ENCODE measurements at places on chromosomes 16 and 17. TPM values are rescaled to one million over a fixed set of nuclear protein-coding genes. Genes with fewer than 3 reads are reported as not detected.
A peak's percentile ranks its signal among the peaks of the same experiment; 100 is the strongest.

Gene TLE7
- total RNA-seq, result not detected

Gene TEKT5
- total RNA-seq, result not detected

Gene TSNAXIP1
- 0.62 TPM for total RNA-seq

DNA sequence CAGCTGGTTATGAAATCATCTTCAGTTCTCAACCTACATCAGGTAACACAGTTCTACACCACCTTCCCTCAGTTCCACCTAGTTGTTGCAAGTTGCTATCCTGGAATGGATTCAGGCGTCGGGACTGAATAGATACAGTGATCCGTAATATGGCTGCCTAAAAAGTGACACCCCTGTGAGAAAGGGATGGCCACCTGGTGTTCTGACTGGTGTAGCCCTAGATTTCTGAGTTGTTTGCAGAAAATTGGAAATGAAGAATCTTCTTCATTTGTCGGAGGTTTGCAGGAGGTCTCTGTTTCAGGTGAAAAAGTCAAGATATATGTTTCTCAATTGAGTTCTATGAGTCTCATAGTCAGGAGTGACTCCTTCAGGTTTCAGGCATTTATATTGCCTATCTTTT is 225.8 kb upstream of the ELAC2 start:
- no peak for DNase-seq
- no peak overlapping the region for H3K4me3 ChIP-seq
- H3K36me3 ChIP-seq, result no peaks in the 10 kb centered on the region
- no peak overlapping the region for H3K27ac ChIP-seq

DNA sequence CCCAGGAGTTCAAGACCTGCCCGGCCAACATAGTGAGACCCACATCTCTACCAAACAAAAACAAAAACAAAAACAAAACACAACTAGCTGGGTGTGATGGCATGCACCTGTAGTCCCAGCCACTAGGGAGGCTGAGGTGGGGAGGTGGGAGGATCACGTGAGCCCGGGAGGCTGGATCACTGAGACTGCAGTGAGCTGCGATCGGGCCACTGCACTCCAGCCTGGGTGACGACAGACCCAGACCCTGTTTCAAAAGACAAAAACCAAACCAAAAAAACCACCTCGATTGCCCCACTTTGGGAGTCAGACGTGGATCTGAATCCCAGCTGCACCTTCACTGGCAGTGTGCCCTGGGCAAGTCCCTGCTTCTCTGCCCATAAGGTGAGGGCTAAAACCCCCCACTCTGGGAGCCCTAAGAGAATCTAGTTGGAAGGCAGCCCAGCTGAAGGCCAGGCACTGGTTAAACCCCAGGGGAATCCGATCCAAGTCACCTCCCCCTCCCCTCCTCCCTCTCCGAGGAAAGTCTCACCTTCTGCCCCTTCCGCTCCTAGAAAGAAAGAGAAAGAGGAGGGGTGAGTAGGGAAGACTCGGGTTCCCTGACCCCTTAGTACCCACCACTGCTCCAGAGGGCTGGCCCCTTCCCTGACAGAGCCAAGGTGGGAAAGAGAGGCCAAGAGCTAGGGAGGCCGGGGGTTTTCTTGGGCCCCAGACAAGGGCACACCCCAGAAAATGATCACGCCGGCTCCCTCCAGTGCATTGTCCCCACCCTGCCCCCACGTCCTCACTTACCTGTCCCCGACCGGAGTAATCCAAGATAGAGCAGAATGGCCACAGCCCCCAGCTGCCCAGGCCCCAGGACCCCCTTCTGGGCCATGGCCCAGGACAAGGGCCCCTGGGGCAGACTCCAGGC is 647 bp downstream of the PRSS8 start:
- no peaks in the 10 kb centered on the region for H3K36me3 ChIP-seq
- H3K4me1 ChIP-seq, result peaks cover 4% of the 10 kb centered on the region
- H3K27ac ChIP-seq, result no peak overlapping the region
- no peak overlapping the region for H3K4me3 ChIP-seq
- no peaks in the 10 kb centered on the region for H3K27me3 ChIP-seq

- no peaks in the 10 kb centered on the region for H3K27me3 ChIP-seq
- H3K4me3 ChIP-seq, result peak overlapping the region; percentile 99
- DNase-seq, result no peak
- peak overlapping the region; percentile 99 for H3K27ac ChIP-seq
Observed at GRCh38 chr17:38872671-38873385, 3.0 kb downstream of the LASP1 start.

DNA sequence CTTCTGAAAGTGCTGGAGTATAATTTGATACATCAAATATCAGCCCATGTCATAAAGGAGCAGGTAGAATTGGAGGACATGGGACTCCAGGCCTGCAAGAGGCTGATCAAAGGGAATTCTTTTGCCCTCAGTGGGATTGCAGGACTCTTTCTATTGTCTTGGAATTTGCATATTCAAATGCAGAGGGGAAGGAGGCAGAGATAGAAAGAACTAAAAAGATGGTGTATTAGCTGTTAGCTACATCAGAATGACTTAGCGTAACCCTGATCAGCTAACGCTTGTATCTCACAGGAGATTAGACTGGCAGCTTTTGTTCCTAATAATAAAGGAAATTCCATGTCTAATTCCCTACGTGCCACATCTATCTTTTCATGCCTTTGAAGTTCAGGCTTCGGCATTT is 1014.7 kb upstream of the RBFOX1 start:
- no peak overlapping the region for H3K27ac ChIP-seq
- no peak for DNase-seq
- H3K27me3 ChIP-seq, result no peaks in the 10 kb centered on the region
- H3K4me1 ChIP-seq, result no peaks in the 10 kb centered on the region
- H3K4me3 ChIP-seq, result no peak overlapping the region
- no peaks in the 10 kb centered on the region for H3K36me3 ChIP-seq

DNA sequence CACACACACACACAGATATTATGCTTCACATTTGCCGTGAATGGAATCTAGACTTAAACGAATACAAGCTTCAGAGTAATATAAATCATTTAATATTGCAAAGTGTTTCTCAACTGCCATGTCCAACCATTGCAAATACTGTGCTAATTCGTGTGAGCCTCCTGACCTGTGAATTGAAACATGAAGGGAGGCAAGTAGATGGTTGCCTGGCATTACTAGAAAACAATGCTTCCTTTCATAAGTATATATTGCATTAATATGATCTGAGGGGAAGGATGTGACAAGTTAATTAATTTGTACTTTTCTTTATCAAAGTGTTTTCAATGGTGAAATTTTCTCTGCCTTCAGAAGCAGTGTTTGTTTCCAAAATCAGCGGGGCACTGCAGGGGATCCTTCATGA is 25.7 kb upstream of the GPR139 start:
- H3K36me3 ChIP-seq, result no peaks in the 10 kb centered on the region
- H3K4me1 ChIP-seq, result no peaks in the 10 kb centered on the region
- H3K27ac ChIP-seq, result no peak overlapping the region
- DNase-seq, result no peak
- no peak overlapping the region for H3K4me3 ChIP-seq
- H3K27me3 ChIP-seq, result peaks cover 4% of the 10 kb centered on the region

GRCh38 chr16:58000706-58001676 is at the start of gene USB1:
USB1 (plus strand) TSS chr16:58001407; CDS start chr16:58001484, 77 bp downstream.
- peak within 1 kb of the TSS; percentile 77 for H3K27ac ChIP-seq
- peaks cover 3% of the 10 kb centered on the region for H3K36me3 ChIP-seq
- H3K27me3 ChIP-seq, result no peaks in the 10 kb centered on the region
- H3K4me3 ChIP-seq, result peak within 1 kb of the TSS; percentile 94

GRCh38 chr17:42067371-42068091 is 17.1 kb upstream of the C17orf113 start:
- no peaks in the 10 kb centered on the region for H3K36me3 ChIP-seq
- DNase-seq, result peak; percentile 56
- peaks cover 27% of the 10 kb centered on the region for H3K27me3 ChIP-seq
- no peak overlapping the region for H3K4me3 ChIP-seq

DNA sequence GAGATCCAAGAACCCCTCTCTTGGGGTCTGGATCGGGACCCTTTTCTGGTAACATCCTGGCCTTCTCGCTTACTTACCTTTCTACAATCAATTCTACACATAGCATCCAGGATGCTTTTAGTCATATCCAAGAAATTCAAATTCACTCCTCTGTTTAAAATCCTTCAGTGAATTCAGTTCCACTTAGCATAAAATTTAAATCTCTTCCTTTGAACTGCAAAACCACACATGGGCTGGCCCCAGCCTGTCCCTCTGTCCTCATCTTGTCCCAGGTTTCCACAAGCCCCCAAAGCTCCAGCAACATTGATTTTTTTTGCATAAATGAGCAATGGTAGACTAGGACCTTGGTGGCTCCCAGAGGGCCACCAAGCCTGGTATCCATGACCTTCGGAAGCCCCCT is 96.4 kb upstream of the C16orf82 start:
- peaks cover 9% of the 10 kb centered on the region for H3K27me3 ChIP-seq
- H3K36me3 ChIP-seq, result no peaks in the 10 kb centered on the region
- no peak overlapping the region for H3K27ac ChIP-seq
- no peak for DNase-seq
- H3K4me1 ChIP-seq, result peaks cover 2% of the 10 kb centered on the region

- no peak overlapping the region for H3K4me3 ChIP-seq
- H3K27ac ChIP-seq, result no peak overlapping the region
- no peaks in the 10 kb centered on the region for H3K27me3 ChIP-seq
Observed at GRCh38 chr16:75929046-75929445, 202.8 kb upstream of the CPHXL start.

- no peak overlapping the region for H3K4me3 ChIP-seq
- no peak overlapping the region for H3K27ac ChIP-seq
- no peak for DNase-seq
- H3K27me3 ChIP-seq, result peaks cover 3% of the 10 kb centered on the region
- peaks cover 16% of the 10 kb centered on the region for H3K4me1 ChIP-seq
Observed at GRCh38 chr17:79831265-79832217, 7.7 kb downstream of the CBX4 start.

DNA sequence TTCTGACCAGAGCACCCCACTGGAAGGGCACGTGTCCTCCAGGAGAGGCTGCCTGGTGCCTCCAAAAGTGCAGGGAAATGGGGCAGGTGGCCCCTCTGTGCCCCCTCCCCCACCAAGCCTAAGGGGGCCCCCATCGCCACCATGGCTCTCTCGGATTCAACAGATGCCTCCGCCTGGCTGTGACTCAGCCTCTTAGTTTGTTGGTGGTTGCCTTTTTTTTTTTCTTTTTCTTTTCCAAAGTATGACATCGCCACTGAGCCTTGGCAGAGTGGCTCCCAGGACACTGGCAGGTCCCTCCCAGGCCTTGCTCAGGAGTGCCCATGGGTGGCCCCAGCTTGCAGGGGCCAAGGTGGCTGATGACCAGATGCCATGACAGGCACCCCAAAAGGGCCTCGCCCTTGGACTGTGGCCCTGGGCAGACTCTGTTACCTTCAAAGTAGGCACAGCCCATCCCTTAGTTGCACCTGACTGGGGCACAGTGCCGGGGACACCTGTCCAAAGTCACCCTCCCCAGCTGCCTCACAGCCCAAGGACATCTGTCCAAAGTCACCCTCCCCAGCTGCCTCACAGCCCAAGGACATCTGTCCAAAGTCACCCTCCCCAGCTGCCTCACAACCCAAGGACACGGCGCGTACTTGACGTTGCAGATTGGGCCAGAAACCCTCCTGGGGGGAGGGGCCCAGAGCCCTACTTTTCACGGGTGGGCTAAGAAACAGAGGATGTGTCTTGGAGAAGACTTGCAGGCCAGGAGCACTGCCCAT is 29.6 kb downstream of the NPTX1 start:
- peaks cover 3% of the 10 kb centered on the region for H3K4me1 ChIP-seq
- no peak overlapping the region for H3K4me3 ChIP-seq
- H3K27me3 ChIP-seq, result peaks cover 14% of the 10 kb centered on the region
- no peak overlapping the region for H3K27ac ChIP-seq
- H3K36me3 ChIP-seq, result peaks cover 3% of the 10 kb centered on the region
- no peak for DNase-seq

GRCh38 chr16:3029491-3030221 is 5.8 kb downstream of the THOC6 start:
- peak overlapping the region; percentile 86 for H3K4me3 ChIP-seq
- H3K4me1 ChIP-seq, result peaks cover 18% of the 10 kb centered on the region
- DNase-seq, result no peak

DNA sequence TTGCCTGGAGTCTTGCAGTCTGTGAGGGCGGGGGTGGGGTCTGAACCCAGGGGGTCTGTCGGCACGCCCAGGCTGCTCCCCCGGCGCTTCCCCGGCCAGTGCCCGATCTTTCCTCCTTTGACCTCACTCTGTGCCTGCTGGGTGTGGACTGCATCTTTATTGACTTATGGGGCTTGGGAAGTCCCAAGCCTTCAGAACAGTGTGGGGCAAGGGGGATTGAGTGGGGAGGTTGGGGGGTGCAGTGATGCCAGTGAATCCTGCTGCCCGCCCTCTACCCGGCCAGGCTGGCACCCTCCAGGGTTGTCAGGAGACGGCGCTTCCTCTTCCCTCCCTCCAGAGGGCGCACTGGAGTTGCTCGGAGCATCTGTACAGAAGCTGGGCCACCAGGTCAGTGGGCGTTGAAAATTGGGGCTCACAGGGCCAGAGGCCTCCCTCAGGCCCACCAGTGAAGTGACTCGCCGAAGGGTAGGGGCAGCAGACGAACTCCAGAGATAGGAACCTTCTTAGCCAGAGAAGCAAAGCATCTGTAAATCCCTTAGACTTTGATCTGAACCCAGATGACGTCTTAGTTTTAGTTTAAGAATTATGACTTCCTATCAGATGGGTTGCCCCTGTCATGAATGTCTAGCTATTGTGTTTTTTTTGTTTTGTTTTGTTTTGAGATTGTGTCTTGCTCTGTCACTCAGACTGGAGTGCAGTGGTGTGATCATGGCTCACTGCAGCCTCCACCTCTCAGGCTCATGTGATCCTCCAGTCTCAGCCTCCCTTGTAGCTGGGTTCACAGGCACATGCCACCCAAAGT is 184.8 kb upstream of the CIBAR2 start:
- peak; percentile 44 for DNase-seq
- H3K4me1 ChIP-seq, result peaks cover 4% of the 10 kb centered on the region
- H3K27me3 ChIP-seq, result peaks cover 14% of the 10 kb centered on the region
- H3K36me3 ChIP-seq, result no peaks in the 10 kb centered on the region

- no peak overlapping the region for H3K4me3 ChIP-seq
- no peaks in the 10 kb centered on the region for H3K27me3 ChIP-seq
- no peak for DNase-seq
- H3K4me1 ChIP-seq, result no peaks in the 10 kb centered on the region
- H3K27ac ChIP-seq, result no peak overlapping the region
Observed at GRCh38 chr17:12631076-12631475, 34.6 kb upstream of the MYOCD start.

DNA sequence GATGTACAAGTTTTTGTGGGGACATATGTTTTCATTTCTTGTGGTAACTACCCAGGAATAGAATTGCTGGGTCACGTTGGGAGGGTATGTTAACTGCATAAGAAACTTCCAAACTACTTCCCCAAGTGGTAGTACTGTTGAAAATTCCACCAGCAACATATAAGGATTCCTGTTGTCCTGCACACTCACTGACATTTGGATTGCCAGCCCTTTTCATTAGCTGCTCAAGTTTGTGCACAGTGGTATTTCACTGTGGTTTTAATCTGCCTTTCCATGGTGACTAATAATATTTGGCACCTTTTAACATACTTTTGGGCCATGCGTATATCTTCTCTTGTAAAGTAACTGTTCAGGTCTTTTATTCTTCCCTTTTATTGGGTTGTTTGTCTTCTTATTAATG is 103.3 kb downstream of the GNAO1 start:
- H3K27me3 ChIP-seq, result no peaks in the 10 kb centered on the region
- peaks cover 8% of the 10 kb centered on the region for H3K4me1 ChIP-seq
- H3K4me3 ChIP-seq, result no peak overlapping the region
- no peak overlapping the region for H3K27ac ChIP-seq

- H3K4me1 ChIP-seq, result peaks cover 6% of the 10 kb centered on the region
- peak overlapping the region; percentile 7 for H3K4me3 ChIP-seq
- H3K27me3 ChIP-seq, result no peaks in the 10 kb centered on the region
- no peak for DNase-seq
Observed at GRCh38 chr17:81967244-81967532, 6.2 kb upstream of the NOTUM start.

Measured in T-helper 17 cell (primary cell).